Cerebellar nuclear complex (tissue), 1 donor: ENCODE measurements at places on chromosomes 4 and X.

DNA sequence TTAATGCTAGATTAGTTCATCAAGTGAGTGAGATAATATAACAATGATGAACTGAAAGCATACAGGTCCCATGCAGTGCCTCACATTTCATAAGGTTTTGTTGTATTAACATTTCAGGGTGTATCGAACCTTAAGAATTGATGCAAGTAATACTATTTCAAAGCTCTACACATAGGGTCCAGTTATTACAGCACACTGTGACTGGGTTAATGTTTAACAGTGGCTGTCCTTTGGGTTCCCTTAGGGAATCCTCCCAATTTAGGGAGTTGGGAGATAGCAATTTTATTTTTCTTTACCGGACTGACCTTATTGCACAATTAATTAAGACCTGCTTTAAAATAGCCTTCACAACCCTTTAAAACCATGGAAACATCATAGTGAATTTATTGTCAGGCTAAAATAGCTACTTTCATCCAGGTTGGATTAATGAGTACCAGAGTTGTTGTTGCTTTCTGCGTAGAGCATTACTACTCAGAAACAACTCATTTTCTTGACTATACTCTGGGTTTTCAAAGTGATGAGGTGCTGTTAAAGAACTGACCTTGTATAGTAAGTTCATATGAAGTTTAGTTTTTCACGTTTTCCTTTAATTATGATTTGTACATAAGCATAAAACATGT is 134.4 kb downstream of the AKAP4 start:
- no peak for DNase-seq

- no peak for DNase-seq
Measured at GRCh38 chr4:138404251-138404650, 162.1 kb upstream of the SLC7A11 start.

DNA sequence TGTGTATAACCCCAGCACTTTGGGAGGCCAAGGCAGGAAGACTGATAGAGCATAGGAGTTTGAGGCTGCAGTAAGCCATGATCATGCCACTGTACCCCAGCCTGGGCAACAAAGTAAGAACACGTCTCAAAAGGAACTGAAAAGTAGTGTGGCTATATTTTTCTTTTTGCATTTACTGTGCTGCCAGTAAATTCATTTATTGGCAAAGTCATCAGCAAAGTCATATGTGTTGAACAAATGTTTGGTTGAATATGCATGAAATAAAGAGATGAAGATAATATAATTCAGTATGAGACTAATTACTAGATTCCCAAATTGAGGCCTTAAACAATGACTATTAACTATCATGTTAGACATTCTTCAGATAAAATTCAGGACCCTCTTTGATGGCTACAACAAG is 829.1 kb downstream of the PCDH7 start:
- DNase-seq: no peak

DNA sequence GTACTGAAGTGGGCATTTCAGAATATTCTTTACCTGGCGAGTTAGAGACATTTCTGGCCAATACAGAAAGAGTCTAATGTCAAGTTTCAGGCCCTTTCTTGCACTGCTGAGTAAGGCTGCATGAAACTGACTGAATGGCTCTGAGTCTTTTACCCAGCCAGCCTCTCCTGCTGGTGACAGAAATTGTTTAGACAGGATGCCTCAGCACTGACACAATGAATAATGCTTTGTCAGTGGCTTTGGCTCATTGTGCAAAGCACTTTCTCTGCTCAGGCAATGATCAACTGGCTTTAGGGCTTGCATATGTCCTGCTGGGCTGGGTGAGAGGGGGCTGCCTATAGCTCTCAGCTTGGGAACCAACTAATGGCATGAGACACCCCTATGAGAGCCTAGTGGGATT is 45.5 kb downstream of the CLNK start:
- no peak for DNase-seq

GRCh38 chrX:12548341-12548740 is 242.9 kb upstream of the PRPS2 start:
- DNase-seq: no peak

DNA sequence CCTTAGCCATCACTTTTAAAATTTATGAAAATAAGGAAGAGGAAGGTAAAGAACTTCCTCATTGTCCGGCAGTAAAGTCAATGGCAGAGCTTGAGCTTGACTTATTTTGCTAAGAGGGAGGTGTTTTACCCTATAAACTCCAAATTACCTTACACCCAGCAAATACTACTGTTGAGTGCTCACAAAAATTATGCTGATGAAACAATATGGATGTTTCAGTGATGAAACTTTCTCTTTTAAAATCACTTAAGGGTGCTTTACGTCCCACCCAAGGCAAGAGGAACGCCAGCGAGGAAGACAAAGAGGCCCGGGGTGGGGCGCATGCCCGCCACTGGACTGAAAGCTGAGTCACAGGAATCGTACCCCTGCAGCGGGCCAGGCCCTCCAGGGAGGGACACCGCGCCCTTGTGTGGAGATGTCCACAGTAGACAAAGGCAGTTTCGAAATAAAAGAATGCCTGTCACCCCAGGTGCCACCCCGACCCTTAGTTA is 560 bp upstream of the TMSB4X start:
- DNase-seq: no peak

DNA sequence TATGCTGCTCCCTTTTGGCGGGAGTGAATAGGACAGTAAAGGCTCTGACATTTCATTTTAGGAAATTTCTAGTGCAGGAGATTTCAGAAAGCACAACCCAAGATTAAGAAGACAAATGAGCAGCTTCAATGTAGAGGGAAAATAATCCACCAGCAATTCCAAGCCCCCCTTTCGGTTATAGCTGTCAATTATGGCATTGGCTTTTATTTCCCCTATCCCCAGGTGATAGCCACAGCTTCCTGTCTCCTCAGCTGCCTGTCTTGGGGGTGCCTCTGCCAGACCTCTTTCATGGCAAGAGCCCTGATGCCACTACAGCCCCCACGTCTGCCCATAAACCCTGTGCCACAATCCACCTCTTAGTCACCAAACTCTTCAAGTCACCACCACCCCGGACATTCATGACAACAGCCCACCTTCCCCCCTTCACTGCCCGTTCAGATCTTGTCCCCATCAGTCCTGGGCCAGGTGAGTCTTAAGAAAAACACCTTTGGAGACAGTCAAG is 48.4 kb upstream of the CLNK start:
- DNase-seq: no peak

DNA sequence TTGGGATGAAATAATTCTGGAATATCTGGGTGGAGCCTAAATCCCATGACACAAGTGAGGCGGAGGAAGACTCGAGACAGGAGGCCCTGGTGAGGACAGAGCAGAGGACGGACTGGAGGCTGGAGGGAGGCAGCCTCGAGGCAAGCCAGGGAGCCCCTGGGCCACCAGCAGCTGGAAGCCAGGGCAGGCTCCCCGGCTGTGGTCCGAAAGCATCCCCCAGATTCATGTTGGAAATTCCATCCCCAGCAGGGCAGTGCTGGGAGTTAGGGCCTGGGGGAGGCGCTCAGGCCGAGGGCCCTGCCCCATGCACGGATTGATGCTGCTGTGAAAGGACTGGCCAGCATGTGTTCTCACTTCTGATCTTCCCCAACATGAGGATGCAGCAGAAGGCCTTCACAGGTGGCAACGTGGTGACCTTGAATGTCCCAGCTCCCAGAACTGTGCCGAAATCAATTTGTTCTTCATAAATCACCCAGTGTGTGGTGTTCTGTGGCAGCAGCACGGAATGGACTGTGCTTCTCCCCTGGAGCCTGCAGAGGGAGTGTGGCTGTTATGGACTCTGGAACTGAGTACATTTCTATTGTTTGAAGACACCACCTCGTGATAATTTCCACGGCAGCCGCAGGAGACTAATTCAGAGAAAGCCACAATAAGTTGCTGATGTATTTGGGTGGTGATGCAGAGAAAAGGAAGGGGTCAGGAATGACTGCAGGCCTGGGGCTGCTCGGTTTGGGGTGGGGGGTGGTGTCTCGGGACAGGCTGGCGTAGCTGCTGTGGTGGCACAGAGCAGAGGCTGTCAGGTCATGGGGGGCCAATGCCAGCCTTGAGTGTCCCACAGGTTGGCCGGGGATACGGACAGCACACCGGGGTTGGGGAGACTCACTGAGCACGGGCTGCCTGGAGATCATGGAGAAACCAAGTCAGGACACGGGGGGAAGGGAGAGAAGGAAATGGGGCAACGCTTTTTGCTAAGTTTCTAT is 56.9 kb downstream of the PCGF3 start:
- no peak for DNase-seq

DNA sequence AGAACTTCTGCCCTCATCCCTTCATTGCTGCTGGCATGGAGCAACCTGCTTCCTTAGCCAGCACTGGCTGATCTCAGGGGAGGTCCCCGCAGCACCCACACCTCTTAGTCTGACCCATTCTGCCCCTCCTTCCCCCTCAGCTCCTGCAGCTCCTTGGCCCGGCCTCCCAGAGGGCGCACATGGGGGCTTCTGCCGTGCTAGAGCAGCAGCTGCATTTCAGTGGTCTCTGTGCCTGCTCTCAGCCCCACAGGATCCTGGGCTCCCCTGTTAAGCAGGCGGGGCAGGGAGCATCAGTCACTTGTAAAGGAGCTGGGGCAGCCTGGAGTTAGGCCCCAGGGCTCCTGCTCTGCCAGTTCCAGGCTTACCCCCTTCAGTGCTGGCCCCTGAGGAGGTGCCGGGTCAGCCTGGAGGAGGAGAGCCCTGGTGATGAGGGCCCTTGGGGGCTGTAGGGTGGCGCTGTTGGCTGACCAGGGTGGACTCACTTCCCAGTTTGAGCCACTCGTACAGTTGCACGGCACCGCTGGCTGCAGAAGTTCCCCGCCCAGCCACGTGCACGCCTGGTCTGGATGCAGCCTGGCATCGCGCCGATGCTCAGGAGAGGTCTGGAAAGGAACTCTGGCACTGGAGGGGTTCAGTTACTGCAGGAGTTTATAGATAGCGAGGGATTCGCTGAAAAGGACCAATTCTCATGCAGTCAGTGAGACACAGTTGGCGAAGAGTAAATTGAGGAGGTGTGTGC is 85.1 kb upstream of the PSAPL1 start:
- no peak for DNase-seq

GRCh38 chrX:103817502-103817901 is 14.6 kb downstream of the RAB9B start:
- DNase-seq: no peak

DNA sequence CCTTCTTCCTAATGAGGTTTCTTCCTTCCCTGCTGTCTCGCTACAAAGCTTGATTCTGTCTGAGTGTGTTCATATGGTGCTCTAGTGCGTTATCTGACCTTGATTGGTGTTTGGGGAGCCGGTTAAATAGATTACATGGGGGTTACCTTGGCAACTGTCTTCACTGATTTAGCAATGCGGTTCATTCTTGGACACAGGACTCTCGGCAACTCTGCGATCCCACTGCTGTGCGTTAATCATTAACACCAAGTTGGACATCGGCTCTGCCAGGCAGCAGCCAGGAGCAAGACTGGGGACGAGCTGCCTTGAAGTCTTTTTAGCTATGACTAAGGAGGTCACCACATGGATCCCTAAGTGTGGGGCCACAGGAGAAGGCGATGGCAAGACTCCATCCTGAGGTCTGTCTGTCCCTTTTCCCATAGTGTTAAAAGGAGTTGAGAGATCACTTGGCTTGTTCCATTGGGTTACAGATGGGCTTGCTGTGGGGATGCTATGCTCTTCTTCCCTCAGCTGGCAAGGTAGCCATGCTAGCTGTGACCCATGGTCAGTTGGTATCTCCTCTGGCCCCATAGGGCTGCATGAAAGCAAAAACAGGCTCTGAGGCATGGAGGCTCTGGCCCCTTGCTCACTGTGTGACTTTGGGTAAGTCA is 93.4 kb upstream of the MAMLD1 start:
- DNase-seq: no peak

DNA sequence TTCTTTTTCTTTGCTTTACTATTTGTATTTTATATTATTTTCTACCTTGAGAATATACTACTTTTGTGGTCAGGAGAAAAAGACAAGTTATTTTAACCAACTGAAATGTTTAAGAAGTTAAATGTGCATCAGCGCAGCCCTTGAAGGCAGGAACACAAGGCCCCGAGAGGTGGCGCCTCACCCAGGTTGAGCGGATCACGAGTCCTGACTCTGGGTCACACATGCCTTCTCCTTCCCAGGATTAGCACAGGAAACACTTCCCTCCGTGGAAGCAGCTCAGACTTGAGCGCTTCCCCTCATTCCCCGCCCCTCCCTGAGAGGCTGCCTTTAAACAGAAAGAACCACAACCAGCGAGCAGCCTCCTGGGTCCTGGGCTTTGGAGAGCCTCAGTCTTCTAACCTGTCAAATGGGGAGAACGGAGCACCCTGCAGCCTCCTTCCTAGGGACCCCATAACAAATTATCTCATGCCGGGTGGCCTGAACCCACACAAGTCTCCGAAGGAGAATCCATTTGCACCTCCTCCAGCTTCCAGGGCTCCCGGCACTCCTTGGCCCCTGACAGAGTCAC is 217.6 kb downstream of the AFAP1 start:
- DNase-seq: no peak

GRCh38 chrX:136626237-136626636 is 21.7 kb upstream of the CD40LG start:
- no peak for DNase-seq

DNA sequence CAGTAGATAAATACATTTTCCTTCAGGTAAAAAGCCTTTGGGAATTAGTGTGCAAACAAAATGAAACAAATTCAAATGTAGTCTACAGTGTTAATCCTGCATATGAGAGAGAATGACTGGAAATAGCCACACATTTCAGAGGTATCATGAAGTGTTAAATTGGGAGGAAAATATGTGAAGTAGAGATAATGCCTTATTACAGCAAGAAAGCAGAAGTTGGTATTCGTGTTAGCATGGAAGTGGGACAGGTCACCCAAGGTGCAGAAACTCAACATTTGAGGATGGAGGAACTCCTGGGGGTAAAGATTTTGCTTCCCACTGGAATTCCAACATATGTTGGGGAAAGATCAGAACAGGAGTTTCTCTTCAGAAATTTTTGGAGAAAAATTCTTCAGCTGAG is 51.3 kb downstream of the EMCN start:
- no peak for DNase-seq

DNA sequence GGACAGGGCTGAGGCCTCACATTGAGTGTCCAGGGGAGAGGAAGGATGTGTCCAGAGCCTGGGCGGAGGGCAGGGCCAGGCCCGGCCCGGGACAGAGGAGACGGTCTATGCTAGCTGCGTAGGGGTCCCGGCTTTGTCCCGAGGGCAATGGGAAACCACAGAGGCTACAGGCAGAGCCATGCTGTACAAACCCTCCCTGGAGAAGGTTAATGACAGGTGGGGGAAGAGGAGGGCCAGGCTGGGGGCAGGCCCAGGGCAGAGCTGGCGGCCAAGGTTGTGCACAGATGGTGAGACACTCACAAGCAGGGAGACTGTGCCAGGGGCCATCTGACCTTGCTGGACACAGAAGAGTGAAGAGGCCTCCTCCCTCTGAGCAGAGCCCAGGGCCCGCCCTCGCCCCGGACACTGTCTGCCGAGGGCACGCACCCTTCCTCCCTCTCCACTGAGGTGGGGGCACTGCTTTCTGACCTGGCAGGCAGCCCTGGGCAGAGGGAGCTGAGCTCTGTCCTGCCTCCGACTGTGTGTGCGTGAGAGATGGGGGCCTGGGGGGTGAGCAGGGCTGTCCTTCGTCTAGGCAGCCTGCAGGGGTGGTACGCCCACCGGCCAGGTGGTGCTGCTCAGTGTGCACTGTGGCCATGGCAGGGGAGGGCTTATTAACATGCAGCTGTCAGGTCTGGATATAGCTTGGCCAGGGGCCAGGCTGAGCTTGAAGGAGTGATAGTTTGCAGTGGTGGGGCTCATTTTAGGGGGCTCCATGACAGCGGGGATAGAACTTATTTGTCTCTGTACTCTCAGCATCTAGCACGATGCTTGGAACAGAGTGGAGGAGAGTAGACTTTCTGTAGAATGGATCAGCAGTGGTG is 75.7 kb upstream of the LRPAP1 start:
- peak; percentile 48 for DNase-seq
